ENCODE measurements at places on chromosomes 3 and 15.
A peak's percentile ranks its signal among the peaks of the same experiment; 100 is the strongest.

GRCh38 chr3:154427685-154428285 is 2.2 kb downstream of the GPR149 start:
- DNase-seq = no peak

DNA sequence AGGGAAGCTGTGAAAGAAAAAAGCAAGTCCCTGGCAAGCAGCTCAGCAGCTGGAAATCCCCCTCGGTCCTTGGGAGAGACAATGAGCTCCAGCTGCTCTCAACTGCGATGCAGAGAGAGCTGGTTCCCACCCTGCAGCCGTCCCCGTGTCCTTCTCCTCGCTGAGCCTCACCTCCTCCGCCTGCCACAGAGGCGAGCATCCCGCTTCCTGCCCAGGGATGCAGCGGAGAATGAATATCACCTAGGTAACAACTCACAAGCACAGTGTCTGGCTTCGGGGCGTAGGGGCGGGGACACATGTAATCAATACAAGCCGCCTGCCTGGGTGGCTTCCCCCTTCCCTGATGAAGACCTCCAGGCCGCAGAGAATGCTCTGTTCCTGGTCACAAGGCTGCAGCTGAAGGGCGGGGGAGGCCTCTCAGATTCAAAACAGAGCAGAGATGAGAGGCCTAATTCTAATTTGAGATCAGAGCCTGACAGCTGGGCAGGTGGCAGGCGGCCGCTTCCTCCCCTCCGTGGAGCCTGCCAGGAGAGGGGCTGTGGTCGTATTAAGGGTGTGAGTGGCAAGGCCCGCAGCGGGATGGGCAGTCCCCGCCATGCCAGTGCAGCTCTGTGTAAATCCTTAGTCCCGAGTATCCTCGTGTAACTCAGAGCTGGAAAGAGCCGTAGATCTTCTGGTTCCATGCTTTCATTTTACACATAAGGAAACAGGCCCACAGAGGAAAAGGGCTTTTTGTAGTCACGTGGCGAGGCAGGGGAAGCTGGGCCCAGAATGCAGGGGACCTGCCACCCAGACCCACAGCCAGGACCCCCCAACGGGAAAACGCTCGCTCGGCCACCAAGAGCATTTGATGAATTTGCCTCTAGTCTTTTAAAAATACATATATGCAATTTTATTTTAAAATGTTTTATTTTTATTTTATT is 24.3 kb downstream of the ZDHHC19 start:
- no peak for DNase-seq

DNA sequence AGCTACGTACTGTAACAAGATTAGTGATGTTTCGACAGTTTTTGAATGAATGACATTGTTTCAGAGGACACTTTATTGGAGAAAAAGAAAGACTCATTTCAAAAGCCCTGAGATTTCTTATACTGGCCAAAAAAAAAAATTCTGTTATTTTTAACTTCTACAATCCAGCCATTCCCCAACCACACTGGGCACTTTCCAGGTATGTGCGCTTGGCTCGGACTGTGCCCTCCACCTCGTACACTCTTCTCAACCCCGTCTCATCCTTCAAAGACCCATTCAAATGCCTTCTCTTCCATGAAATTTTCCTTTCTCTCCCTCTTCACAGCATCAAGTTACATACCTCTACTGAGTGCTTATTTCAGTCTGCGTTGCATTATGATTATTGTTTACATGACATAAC is 328.5 kb upstream of the SOX2 start:
- DNase-seq = no peak

DNA sequence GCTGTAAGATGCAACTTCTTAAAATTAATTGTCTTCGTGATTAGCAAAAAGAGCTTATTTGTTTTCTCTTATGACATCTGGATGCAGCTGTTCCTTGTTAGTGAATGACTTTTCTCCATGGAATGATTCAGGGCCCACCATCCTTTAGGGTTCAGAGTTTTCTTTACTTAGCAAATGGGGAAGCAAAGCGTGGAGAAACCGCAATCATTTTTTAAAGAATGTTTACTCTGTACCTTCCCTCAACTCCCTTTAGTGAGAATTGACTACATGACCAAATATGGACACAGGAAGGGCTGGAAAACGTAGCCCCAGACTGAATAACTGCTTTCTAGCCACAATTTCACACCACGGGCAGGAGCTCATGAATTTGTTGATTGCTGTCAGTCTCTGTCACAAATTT is 130.1 kb downstream of the EDEM1 start:
- DNase-seq = no peak

- DNase-seq = no peak
Measured at GRCh38 chr3:64220161-64220914, 4.9 kb downstream of the PRICKLE2 start.

- no peak for DNase-seq
Measured at GRCh38 chr15:61155741-61156700, 73.1 kb downstream of the RORA start.

GRCh38 chr15:53115563-53115962 is 325.4 kb upstream of the ONECUT1 start:
- no peak for DNase-seq

DNA sequence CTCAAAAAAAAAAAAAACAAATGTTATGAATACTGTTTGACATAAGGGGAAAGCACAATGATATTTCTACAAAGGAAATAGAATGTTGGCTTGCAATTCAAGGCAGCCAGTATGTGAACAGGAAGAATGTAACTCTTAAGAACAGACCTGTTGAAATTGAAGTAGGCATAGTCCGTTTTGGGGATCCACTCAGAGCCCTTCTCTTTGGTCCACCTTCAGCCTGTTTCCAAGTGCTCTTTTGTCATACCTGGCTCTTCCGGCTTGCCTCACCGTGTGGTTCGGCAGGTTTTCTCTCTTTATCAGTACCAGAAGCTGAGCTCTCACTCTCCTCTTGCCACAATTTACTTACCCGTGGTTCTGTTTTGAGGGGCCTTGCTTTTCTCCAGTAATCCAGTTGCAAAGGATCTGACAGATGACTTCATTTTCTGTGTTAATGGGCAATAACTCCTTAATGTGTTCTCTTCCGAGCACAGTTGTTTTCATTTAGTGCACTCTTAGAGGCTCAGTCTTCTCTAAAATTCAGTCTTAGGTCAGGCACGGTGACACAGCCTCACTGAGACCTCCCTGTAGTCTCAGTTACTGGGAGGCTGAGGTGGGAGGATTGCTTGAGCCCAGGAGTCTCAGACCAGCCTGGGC is 6.7 kb downstream of the ABHD17C start:
- DNase-seq = no peak

- DNase-seq = peak; percentile 47
Measured at GRCh38 chr15:40743921-40744814, 10.9 kb downstream of the RMDN3 start.

DNA sequence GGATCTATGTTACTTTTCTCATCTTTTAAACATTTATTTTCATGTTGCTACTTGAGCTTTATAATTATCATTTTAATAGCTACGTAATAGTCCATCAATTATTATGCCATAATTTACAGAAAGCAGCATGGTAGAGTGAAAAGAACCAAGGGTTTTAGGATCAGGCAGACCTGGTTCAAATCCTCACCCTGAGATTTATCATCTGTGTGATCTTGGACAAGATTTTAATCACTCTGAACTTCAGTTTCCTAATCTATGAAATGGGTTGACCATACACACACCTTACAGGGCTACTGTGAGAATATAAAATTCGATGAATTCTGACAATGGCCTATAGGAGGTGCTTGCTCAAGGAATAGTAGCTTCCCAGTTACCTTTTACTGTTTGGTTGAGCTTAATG is 27.1 kb downstream of the BOC start:
- no peak for DNase-seq

- DNase-seq = no peak
Measured at GRCh38 chr3:45560281-45560971, 34.1 kb upstream of the LIMD1 start.

DNA sequence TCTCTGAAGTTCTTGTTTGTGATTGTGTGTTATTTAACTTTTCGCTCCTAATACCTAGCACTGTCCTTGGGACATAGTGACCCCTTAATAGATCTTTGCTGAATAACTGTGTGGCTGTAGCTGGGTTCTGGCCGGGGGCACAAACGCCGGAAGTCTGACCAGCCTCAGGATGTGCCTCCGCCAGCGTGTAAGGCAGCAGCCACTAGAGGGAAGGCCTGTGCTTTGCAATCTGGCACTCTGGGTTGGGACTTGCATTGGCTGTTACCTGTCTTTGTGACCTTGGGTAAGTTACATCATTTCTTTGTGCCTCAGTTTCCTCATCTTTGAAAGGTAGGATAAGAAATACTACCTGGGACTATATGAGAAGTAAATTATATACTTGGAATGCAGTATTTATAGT is 158.7 kb downstream of the GHSR start:
- DNase-seq = no peak

DNA sequence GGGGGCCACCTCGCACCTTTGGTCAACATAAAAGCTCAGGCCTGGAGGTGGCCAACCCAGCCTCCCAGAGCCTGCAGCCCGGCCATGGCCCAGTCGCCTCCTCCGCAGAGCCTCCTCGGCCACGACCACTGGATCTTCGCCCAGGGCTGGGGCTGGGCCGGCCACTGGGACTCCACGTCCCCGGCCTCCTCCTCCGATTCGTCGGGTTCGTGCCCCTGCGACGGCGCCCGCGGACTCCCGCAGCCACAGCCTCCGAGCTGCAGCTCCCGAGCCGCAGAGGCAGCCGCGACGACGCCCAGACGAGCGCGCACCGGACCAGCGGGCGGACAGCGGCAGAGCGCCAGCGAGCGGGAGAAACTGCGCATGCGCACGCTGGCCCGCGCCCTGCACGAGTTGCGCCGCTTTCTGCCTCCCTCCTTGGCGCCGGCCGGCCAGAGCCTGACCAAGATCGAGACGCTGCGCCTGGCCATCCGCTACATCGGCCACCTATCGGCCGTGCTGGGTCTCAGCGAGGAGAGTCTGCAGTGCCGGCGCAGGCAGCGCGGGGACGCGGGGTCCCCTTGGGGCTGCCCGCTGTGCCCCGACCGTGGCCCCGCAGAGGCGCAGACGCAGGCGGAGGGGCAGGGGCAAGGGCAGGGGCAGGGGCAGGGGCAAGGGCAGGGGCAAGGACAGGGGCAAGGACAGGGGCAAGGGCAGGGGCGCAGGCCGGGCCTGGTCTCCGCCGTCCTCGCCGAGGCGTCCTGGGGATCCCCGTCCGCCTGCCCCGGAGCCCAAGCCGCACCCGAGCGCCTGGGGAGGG is at the start of gene MESP2:
MESP2 (plus strand) TSS at position 59 of the 799 bp plus-strand sequence; CDS start at position 85, 26 bp downstream.
- DNase-seq = peak; percentile 31

DNA sequence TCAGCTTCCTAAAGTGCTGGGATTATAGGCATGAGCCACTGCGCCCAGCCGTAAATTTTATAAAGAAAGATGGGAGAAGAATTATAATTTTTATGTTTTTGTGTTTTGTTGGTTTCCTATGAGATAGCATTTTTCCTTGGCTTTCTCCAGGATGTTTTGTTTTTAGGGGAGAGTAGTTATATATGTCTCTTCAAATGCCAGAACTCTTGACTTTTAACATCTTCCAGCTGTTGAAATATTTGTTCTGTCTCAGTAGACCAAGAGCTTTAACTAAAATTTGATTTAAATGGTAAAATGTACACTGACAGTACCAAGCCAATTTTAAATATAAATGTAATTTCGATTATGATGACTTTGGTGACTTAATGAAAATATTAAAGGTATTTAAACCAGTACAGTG is 96.8 kb downstream of the DHX36 start:
- DNase-seq = no peak

GRCh38 chr3:184570489-184570888 is 8.9 kb downstream of the EPHB3 start:
- DNase-seq = no peak

- no peak for DNase-seq
Measured at GRCh38 chr3:143755978-143756377, 92.3 kb downstream of the SLC9A9 start.

DNA sequence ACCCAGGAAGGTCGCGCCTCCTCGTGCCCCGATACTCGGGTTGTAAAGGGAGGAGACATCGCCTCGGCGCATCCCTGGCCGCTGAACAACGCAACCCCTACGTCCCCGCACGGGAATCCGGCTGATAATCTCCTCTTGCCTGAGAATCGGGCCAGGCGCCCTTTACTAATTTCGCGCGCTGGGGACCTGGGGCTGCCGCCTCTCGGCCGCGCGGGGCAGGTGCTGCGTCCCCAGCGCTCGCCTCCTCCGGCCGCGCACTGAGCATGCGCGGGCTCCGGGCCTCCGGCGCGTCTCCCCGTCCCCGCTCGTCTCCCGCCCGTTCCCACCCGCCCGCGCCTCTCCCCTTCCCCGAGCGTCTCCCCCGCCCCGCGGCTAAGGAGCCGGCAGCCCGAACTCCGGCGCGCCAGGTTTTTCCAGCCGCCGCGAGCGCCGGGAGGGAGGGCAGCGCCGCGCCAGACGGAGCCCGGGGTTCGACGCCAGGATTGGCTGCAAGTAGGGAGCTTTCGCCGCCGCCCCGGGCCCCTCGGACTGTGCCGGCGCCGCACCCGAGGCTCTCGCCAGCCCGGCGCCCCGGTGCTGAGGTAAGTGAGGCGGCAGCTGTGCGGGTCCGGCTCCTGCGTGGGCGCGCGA is at the start of gene CNTN4:
CNTN4 (plus strand) TSS at position 469 of the 630 bp plus-strand sequence.
- no peak for DNase-seq

DNA sequence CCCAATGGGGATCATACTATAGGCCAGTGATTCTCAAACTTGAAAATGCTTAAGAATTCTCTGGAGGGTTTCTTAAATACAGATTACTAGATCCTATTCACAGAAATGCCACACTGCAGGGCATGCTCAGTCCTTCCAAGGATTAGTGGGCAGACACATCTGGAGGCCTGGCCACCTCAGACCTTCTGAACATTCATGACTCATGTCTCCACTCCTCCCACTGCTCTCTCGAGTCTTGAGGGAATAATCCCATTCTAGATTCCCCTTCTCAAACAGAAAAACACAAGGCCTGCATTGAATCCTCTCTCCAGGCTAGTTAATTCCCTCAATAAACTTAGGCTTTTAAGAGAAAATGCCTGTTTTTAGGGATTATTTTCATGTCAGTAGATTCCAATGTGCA is 22.1 kb downstream of the ZNF621 start:
- no peak for DNase-seq

GRCh38 chr3:128257632-128258031 is 104.4 kb downstream of the EEFSEC start:
- no peak for DNase-seq

DNA sequence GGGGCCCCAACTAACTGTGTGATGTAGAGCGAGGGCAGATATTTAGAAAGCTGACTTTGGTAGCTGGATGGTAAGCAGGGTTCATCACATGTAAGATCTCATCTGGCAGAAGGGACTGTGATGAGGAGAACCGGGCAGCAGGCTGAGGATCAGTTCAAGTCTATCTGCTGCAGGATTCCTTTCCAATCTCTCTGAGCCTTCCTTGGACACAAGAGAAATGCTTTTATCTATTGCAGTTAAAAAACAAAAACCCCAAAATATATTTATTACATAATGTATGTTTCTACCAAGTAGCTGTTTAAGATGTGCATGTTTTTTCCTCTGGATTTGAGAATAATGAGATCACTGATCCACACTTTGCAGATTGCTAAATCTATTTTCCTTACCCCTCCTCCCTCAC is 411.5 kb downstream of the RAP2B start:
- DNase-seq = no peak

DNA sequence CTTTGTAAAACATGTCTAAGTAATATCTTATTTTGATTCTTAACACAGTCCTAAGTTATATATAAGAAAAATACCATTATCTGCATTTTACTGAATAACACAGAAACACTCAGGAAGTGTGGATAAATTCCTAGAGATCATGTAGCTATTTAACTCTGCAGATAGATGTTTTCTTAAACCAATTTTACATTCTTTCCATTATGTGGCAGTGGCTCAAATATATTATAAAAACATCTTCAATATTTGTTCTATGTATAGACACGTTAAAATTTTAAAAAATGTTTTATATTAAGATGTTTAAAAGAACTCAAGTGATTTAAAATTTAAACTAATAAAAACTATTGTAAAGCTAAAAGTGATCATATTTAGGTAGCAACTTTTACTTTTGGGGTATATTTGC is 683.8 kb downstream of the DIPK2A start:
- no peak for DNase-seq

Measured in activated T-helper 1 cell treated with anti-CD3 and anti-CD28 coated beads, Interleukin-2, amount 50 U/mL, for 16 hours (primary cell).